ENCODE measurements at places on chromosomes 12 and 14. TPM values are rescaled to one million over a fixed set of nuclear protein-coding genes. Genes with fewer than 3 reads are reported as not detected.

DNA sequence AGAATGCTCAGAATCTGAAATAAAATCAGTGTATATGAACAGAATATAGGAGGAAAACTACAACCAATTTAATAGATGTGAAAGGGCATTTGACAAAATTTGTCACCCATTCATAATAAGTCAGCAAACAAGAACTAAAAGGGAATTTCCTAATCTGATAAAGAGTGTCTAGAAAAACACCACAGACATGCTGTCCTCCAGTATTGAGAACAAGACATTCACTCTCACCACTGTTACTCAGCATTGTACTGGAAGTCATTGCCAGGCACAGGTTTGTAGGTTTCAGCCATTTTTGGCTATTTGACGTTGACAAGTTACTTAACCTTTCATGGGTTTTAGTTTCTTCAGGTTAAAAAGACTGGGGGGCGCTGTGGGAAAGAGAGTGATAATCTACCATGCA lies 13.2 kb downstream of the EIF2S1 start:
- no peak for DNase-seq

DNA sequence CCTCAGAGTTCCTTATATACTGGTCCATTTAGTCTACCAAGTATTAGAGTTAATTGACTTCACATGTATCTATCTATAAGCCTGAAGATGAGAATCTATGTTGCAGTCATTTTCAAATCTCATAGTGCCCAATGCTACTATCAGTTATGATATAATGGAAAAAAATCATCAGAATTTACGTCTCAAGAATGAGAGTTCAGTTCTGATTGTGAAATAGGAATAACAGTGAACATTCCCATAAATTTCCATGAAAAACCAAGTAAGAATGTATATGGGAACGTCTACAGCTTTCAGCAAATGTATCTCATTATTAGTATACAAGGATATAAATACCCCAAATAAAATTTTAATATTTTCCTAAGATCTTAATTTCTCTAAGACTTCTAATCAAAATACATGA lies 77.2 kb downstream of the PPP1R12A start:
- no peak for DNase-seq

GRCh38 chr12:1083889-1084262 lies 92.9 kb downstream of the ERC1 start:
- peak; percentile 27 for DNase-seq

DNA sequence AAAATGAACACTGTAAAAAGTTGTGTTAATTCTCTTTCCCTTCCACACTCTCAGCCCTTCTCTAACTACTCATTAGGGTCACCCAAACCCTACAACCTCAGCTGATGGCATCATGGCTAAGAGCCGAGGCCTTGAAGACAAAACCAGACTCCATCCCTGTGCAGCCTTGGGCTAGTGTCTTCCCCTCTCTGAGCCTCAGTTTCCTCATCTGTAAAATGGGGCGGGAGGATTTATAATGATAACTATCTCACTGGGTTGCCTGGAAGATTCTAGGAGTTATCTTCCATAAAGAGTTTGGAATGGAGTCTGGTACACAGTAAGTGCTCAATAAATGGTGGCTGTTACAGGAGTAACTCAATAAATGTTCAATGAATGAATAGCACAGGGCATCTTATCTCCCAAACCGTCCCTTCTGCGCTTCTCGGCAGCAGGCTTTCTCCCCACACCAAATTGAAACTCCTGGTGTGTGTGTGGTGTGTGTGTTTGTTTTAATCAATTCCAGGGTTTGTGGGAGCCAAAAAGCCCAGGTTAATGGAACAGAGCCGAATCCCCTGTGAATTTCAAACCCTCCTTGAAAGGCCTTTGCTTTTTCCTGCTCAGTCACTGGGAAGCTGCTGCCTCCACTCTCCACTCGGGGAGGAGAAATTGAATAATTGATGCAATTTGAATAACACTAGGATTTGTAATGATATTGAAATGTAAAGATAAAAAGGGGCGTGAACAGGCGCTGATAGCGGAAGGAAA lies 61.2 kb upstream of the FAM222A start:
- DNase-seq = no peak

- DNase-seq = no peak
Observed at GRCh38 chr14:92360651-92361370, 37.8 kb downstream of the SLC24A4 start.

Gene BAZ2A
- 34.6 TPM for total RNA-seq

Gene DNM1L
- 84.6 TPM for total RNA-seq

Gene MIP
- total RNA-seq = not detected

Gene SERPINA9
- total RNA-seq = not detected

Data from tongue (tissue), 3 donors.